ENCODE measurements at places on chromosomes 3 and 15.

DNA sequence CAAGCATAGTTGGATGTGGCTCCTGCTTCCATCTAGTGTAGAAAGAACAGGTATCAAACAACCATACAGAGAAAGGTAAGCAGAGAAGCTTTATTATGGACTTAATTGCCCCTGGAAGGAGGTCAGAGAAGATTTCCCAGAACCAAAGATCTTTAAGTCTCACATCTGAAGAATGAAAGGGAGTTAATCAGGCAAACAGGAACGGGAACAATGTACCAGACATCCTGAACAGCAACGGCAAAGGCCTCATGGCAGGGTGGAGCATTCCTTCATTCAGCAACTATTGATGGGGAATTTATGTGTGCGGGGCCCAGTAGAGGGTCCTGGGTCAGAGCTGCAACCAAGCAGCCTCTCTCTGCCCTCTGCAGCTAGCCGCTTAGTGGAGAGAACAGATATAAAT, 61.5 kb downstream of the LMCD1 start:
- no peak for DNase-seq

DNA sequence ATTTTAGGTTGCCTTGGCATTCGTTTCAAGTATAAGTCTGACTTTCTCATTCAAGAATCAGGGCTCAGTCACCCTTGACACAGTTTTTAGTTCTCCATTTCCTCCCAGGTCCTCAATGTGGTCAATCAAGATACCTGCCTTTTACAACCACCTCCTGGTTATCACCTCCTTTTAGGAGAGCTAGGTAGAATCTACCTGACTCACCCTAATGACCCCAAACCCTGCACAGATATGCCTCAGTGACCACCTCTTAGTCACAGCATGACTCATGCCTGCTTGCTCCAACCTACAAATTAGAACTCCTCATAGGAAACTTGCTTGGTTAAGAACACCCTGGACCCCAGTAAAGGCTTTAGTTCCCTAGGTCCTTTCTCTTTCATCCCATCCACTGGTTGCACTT, 22.5 kb downstream of the DMXL2 start:
- no peak for DNase-seq

- peak; percentile 58 for DNase-seq
Observed at GRCh38 chr3:86175593-86176444, 815.1 kb downstream of the VGLL3 start.

DNA sequence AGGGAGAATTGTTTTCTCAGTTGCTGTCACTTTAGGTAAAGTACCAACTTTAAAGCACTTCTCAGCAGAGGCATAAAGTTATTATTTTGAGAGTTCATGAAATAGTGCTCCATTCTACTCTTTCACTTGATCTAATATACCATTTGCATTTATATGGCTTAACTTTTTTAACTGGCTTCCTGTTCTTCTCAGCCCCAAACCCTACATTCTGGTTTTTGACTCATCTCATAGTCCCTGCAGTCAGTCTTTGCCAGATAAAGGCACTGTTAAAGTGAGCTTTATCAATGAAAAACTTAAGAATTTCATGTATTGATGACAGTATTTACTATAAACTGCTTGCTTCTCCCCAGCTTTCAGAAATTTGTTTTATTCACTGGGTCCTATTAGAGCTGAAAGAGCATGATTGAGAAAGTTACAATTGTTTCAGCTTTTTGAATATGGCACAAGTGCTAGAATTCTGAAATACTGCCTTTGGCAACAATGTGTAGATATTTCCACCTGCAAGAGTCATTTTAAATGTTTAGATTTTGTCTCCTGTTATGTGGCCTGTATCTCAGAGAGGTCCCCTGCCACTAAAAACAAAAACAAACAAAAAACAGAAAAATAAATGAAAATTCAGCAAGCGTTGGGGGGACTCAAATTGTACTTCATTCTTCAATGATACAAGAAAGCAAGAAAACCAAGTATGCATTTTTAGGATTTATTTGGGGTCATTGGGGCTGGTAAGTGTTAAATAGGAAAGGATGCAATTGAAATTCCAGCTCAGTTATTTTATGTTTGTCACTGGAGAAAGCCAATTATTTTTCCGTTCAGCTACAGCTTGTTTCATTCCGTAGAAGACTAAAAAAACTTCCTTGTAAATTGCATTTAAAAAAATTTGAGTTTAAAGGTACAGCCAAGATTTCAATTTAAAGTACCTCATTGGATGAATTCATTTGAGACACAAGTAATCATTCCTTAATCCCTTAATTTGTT, 28.6 kb downstream of the TGFBR2 start:
- DNase-seq, result no peak

DNA sequence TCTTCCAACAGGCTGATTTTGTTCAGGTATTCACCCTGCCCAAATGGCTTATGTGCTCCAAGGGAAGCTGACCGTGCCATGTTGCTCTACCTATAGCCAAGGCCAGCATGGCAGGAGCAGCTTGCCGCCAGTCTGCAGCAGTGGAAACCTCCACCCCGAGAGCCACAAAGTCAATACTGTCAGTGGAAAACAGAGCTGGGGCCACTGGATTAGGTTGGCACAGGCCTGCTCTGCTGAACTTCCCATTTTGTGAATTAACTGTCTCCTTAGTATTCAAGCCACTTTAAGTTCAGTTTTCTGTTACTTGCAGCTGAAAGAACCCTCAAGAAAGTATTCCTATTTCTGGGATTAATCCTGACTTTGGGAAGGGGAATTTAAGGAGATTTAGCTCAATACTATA, 63.8 kb upstream of the XCR1 start:
- DNase-seq, result no peak

GRCh38 chr15:68340726-68341671, 63.5 kb downstream of the FEM1B start:
- no peak for DNase-seq

DNA sequence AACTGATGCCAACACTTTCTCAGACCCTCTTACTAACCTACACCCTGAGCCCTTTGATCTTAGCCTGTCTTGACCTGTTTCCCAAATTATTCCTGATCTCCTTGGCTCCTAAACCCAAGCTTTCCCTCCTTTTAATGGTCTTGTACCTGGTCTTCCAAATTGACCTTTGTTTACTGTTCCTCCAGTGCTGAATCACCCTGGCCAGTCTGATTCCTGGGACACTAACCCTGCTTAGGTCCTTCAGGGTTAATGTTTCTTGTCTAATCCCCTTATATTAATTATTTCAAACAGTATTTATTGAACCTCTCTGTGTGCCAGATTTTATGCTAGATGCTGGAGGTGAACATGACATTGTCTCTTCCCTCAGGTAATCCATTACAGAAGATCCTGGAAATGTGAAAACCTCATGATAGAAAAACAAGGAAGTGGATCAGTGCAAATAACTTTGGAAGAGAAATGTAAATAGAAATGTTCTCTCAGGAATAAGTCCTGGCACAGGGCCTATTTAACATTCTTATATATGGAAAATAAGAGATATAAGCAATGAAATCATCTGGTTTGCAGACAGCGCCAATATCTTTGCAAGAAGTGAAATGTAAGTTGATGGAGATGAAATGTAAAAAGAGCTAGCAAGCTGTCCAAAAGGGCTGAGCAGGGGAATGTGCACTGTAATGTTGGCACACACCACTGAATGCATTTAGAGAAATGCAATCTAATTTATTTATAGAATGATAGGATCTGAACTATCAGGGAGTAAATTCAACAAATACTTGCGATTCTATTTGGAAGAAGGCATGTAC, 20.7 kb downstream of the HGD start:
- DNase-seq, result no peak

DNA sequence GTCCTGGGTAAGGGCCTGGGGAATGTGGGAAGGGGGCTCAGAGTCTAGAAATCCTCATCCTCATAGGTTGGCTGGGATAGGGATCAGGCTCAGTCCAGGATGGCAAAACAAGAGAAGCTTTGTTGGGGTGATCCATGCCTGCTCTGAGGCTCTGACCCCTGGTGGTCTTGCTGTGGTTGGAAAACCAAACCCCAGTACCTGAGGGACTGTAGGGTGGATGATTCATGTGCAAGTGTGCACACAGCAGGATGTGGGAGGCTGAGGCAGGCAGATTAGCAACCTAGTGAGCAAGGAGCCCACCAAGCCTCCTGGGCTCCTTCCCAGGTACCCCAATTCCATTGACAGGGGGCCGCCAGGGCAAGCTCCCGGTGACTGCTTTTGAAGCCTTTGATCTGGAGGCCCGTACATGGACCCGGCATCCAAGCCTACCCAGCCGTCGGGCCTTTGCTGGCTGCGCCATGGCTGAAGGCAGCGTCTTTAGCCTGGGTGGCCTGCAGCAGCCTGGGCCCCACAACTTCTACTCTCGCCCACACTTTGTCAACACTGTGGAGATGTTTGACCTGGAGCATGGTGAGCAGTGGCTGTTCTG, 3.1 kb downstream of the KLHDC8B start:
- DNase-seq, result no peak

GRCh38 chr3:171132873-171133272, 106.4 kb upstream of the SLC2A2 start:
- no peak for DNase-seq

GRCh38 chr3:55330355-55330754, 156.8 kb downstream of the WNT5A start:
- no peak for DNase-seq

DNA sequence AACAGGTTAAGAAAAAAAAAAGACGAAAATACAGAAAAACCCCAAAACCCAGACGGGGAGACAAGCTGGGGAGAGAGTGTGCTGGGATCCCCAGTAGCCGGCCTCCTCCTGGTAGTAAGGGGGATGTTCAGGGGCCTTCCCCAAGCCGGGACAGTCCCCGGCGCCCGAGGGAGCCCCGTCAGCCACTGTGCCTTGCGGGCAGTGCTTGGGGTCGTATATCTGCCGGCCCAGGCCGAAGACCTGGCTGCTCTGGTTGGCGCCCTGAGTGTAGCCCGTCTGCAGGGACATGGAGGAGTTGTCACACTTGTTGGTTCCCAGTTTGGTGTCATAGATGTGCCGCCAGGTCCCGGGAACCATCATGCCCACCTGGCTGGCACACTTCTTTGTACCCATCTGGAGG, 287.2 kb upstream of the GADL1 start:
- DNase-seq, result no peak

DNA sequence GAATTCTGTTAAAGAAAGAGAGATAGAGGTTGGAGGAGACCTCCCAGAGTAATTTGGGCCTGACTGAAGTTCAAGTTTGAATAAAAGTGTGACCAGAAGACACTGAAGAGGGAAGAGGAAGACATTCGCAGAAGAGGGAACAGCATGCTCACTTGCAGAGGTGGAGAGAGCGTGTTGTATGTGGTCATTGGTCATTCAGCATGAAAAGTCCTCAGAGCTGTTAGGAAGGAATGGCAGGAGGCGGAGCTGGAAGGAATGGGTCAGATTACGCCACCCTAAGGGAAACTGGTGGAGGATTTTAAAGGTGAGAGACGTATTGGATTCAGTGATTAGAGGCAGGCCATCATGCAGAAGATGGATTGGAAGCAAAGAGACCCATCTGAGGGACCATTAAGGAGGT, 41.6 kb downstream of the IQCH start:
- DNase-seq, result no peak

DNA sequence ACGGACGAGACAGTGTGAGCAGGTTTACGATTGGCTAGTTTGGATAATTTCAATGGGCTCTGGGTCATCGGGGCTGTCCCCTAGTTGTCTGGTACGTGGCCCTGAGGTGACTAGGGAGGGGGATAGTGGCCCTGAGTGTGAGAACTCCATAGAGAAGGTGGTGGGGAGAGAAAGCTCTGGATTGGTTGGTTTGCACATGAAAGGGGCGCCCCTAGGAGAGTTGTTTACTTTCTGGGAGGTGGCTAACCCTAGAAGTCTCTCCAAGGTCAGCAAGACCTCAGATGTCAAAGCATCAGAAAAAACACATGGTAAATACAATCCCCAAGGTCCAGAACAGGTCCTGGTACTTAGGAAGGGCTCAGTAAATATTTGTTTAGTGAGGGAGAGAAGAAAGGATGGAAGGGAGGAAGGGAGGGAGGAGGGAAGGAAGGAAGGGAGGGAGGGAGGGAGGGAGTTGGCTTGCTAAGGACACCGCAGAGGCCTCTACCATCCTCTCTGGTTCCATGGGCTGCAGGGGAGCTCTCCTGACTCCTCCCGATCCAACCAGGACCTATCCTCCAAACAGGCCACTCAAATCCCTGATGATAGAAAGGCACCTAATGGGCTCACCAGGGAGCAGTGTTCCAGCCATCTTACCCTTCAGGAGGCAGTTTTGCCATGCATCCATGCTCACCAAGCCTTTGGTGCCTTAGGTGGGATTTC, 3.0 kb upstream of the TRH start:
- no peak for DNase-seq

DNA sequence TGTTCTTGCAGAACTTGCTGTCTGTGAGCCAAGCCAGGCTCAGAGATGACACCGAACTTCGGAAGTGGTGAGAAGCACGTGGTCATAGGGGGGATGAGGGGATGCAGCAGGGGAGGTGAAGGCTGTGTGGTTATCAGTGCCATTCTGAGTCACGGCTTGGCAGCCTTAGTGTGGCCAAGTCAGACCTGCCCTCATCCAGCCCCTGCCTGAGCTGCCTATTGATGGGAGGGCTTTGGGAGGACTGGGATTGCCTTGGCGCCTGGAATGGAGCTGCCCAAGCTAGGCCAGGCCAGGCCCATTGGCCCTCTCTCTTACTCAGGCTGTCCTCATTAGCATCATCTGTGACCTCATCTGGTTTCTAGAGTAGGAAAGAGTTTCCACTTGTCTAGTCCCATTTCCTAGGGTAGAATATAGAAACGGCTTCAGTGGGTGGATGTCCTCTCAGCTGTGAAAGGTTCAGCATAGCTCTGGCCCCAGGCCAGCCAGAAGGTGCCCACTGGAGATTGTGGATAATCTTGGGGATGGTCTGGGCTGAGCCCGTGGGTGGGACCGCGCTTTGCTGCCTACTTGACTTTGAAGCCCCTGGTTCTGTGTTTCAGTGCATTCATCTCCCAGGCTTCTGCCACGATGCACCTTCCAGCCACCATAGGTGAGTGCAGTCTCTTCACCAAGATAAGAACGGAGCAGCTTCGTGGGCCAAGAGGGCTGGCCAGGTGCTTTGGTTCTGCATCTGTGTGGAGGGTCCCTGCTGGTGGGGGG, 7.2 kb downstream of the FAH start:
- no peak for DNase-seq

- DNase-seq, result no peak
Observed at GRCh38 chr3:119300991-119301391, 6.8 kb downstream of the ARHGAP31 start.

DNA sequence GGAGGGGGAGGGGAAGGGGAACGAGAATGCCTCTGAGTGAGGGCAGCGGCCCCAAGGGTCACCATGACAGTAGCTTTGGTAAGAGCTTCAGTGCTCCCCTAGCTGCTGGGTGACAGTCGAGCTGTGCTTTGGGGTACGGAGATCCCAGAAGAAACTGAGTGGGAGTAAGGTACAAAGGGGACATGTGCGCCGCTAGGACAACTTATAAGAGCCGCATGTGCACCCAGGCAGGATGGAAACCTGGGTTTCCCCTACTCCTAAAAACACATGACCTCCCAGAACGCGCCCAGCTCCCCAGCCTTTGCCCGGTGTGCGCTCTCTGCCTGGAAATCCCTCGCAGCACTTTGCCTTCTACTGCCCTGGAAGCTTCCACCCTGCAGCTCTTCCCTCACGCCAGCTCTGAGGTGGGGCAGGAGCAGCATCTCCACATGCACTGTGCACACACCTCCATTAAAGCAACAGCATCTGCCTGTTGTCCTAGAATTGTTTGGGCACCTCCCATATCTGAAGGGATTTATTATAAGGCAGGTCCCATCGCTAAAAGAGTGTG, 232.2 kb downstream of the ADAMTS17 start:
- DNase-seq, result no peak

Data from NCI-H1092 treated with DMSO at 0.1 percent for 48 hours (cell line).